ENCODE measurements at places on chromosomes 11 and 22. TPM values are rescaled to one million over a fixed set of nuclear protein-coding genes. Genes with fewer than 3 reads are reported as not detected.

The CALCA gene
- 0.88 TPM for total RNA-seq

The TRPM5 gene
- total RNA-seq: not detected

The C22orf31 gene
- not detected for total RNA-seq

The VSIG10L2 gene
- 0.06 TPM for total RNA-seq

The USH1C gene
- total RNA-seq: 0.15 TPM

The TRIM68 gene
- total RNA-seq: 6.8 TPM

The E2F8 gene
- 0.20 TPM for total RNA-seq

The OR4C46 gene
- not detected for total RNA-seq

The SPON1 gene
- total RNA-seq: 1.3 TPM

The ISX gene
- not detected for total RNA-seq

The MCHR1 gene
- total RNA-seq: 2.2 TPM

The CSF2RB gene
- total RNA-seq: 2.6 TPM

The CXCR5 gene
- total RNA-seq: not detected

The OR51D1 gene
- total RNA-seq: not detected

The NAALAD2 gene
- total RNA-seq: 0.37 TPM

The KRTAP5-9 gene
- total RNA-seq: not detected

The APOBEC3H gene
- not detected for total RNA-seq

The MYO7A gene
- total RNA-seq: 23.6 TPM

The PARVA gene
- total RNA-seq: 20.4 TPM

The BBOX1 gene
- total RNA-seq: 25.3 TPM

The MUC15 gene
- total RNA-seq: not detected

The IL17RA gene
- total RNA-seq: 7.6 TPM

Measured in right lobe of liver (tissue), 6 donors.